ENCODE measurements at places on chromosomes 6 and 20.

DNA sequence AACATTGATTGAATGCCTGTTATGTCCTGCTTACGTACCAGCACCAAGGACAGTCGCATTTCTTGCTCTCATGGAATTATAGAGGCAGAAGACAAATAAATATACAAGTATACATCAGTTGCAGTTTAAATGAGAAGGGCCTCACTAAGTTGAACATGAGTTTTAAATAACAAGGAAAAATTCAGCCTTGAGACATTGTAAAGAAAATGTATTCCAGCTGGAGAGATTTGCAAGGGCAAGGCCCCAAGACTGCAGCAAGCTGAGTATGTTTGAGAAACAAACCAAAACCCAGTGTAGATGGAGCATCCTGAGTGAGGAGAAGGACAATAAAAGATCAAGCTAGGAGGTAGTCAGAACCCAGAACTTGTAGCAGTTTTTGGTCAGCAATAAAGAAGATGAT lies 123.2 kb upstream of the BMP5 start:
- ATAC-seq, result no peak

GRCh38 chr6:158030380-158031300 lies 49.0 kb downstream of the SYNJ2 start:
- ATAC-seq, result no peak

DNA sequence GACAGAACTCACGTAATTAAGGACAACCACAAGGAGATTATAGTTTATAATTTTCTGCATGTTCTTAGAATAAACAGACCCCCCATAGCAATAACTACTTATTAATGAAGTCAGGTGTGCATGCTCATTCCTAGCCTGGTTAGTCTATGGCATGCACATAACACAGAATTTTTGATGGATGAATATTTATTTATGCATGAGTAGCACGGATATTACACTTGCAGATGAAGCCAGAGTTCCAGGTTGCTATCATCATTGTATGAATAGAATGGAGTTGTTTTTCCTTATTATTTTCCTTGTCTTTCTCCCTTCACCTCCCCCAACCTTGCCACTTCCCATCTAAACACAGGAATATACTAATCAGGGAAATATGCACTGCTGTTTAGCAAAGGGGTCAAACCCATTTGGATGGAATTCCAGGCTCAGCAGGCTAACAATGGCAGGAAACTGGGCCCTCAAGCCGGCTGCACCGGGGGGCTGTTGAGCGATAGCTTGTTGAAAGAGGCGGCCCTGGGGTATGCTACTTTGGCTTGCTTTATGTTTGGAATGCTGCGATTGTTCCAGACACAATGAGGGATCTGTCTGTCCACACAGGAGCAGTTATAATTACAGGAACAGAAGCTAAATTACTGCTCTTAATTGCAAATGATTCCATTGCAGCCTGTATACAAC lies 112.6 kb downstream of the TMEM170B start:
- no peak for ATAC-seq

DNA sequence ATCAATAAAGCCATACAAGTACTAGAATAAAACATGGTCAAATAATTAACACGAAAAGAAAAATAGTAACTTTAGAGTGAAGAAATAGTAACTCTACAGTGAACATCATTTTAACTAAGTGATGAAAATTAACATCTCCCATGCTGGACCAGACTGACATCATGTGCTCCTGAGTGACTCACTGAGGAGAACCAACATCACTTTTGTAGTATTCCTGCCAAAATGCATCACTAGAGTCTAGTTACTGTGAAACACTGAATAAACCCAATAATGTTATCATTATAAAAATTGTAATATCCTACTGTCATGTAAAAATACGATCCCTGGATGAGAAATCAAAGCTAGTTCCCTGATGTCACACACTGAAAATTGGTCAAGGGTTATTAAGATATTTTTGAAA lies 361.3 kb downstream of the CD109 start:
- no peak for ATAC-seq

DNA sequence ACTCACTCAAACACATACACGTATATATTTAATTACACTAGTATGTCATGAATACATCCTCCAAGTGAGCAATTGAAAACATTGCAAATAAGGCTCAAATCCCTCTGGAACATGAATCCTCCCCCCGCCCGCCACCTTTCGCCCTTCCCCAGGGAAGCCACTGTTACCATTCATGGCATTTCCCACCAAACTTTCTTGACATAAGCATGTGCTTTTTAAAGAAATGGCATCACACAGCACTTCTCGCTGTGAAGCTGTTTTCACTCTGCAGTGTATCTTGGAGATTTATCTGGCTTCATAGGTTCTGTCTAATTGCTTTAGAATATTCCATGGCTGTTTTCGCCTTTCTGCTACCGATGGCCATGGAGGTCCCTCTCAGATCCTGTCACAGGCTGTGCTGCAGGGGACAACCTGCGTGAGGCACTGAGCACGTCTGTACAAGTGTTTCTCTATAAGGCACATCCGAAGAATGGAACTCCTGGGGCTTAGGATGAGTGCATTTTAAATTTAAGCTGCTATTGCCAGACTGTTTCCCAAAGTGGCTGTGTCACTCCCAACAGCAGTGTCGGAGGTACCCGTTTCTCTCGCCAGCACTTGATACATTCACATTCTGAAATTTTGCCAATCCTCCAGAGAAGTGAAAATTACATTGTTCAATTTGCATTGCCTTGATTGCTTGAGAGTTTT lies 22.2 kb upstream of the PHACTR3 start:
- no peak for ATAC-seq

Measured in motor neuron (in vitro differentiated cells).